ENCODE measurements at places on chromosomes 12 and 14.

DNA sequence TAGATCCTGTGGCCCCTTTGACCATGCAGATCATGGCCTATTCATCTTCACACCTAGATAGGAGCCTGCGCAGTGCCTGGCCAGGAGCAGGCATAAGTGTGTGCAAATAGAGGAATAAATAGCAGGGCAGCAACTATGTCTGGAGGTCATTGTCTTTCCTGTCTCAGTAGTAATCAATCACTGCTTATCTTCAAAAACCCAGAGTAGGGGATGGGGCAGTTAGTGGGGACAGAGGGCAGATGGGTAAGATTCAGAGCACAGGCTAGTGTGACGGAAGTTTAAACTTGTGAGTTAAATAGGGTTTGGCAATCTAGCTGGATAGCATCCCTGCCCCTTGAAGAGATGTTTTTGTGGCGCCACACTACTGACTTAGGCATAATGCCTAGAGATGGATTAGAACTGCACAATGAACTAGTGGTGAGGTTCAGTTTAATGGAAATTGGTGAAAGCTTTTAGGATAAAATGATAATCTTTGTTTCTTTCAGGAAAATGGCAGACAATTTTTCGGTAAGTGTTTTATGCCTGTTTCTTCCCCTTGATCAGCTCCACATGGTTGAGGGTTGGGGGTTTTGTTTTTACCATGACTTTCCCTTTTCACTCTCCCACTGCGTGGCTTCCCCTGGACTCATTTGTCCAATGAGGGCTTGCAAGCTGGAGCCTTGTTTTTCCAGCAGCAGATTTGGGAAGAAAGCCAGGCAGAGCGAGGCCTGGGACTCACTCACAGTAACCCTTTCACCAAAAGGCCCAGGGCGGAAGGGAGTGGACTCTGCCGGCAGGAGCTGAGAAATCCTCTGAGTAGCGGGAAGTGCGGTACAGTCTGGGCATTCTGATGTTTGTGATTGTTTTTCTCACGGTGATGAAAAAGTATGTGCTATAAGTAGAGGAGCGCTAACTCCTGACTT lies 8.1 kb downstream of the LGALS3 start:
- DNase-seq, result no peak

GRCh38 chr12:22275843-22276242 lies 58.7 kb downstream of the ST8SIA1 start:
- no peak for DNase-seq

- DNase-seq, result peak; percentile 19
Observed at GRCh38 chr12:79841248-79841877, 93.5 kb downstream of the PPP1R12A start.

GRCh38 chr14:89420502-89420901 lies 3.5 kb upstream of the FOXN3 start:
- DNase-seq, result peak; percentile 60

GRCh38 chr12:74849801-74850200 lies 312.2 kb downstream of the ATXN7L3B start:
- DNase-seq, result peak; percentile 22

- no peak for DNase-seq
Observed at GRCh38 chr14:49637534-49638078, 2.6 kb upstream of the DNAAF2 start.

DNA sequence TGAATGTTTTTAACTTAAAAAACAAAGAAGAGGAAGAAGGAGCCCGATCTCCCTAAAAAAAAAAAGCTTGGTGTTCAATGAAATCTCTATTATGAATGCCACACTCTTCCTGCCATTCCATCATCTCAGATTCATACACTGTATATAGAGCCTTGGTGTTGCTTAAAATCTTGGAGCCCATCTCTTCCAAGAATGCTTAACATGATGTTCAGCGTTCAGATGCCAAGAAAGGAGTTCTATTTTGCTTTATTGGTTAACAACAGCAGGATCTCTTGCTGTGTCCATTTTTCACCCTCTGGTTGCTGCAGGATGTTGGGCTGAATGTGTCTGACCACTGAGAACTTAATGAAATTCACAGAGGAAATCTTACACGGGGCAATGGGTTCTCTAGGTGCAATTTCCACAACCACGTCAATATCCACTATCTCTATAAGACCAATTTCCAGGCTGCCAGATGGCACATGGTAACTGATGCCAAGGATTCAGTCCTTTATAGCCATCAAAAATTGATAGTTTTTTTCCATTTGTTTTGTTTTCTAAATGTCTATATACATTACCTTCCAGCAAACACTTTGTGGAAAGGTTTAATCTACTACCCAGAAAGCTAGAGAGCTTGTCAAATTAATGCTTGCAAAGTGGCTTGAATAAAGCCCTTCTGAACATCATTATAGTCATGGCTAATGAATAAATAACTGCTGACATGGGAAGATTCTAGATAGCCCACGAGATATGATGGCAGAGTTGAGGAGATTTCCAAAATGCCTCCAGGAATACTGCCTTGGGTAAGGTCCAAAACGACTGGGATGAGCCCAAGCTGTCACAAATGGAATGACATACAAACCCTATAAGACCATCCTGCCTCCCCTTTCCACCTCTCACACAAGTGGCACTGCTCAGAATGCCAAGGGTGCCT lies 26.5 kb downstream of the RERG start:
- DNase-seq, result no peak

DNA sequence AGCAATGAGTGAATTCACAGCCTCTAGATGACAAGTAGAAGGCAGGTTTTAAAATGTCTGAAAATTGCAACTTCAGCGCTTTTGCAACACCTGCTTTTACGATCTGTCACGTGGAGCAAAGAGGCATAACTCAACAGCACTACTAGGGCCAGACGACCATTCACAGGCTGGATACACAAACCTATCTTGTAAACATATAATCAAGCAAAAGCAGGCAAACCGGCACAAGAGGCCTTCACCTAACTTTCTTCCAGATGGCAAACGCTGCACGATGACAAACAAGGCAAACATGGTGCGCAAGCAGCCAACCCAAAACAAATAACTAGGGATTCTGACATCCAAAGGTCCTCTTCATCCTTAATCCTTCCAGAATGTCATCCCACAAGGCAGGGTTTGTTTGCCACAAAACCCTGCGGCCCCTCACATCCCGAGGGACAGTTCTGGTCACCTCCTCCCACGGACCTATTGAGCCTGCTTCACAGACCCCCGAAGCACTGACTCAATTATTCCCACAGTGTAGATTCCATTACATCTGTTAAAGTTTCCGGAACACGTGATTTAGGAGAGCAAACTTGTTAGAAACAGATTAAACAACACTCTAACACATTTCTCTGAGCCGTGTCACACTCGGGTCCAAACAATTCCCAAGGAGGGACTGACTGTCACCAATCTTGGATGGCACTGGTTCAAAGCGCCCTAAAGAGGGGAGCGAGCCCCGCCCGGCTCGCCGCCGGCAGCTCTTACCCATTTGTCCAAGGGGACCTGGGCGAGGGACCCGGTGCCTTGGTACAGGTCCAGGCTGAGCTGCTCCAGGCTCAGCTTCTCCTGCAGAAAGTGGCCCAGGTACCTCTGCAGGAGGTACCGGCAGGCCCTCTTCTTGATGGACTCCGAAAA lies 823 bp downstream of the ATG2B start:
- peak; percentile 86 for DNase-seq

GRCh38 chr12:45974883-45975282 lies 15.5 kb downstream of the SCAF11 start:
- DNase-seq, result no peak

DNA sequence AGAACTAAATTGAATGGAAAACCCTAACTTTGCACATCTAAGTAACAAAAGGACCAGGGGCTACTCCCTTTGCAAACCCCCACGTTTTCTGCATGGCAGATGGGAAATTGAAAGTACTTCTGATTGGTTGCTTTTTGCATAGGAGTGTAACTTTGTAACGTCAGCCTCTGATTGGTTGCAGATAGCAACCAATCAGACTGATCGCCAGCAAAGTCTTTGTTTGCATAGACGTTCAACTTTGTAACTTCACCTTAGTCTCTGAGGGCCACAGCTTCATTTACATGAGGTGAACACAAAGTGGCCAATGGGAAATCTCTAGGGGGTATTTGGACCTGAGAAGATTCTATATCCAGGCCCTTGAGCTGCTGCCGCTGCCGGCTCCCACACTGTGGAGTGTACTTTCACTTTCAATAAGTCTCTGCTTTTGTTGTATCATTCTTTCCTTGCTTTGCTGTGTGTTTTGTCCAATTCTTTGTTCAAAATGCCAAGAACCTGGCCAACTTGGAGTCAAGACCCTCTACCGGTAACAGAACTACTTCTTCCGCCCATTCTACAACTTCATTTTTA lies 102.5 kb upstream of the PRICKLE1 start:
- DNase-seq, result peak; percentile 91

DNA sequence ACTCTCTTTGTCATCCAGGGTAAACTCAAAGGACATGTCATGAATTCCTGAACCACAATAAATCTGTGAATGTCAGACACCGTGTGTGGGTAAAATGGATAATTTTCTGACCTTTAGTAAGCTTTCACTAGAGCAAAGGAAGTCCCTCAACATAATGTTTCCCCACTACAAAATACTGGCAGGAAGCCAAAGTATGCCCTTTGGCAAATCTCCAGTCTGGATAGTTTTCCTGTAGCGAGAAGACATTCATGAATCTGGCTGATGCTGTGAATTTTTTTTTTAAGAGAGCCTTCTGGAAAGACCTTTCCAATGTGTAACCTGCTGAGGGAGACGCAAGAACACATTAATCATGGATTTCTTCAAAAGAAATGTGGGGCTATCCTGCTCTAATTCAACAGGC lies 389.6 kb upstream of the DDHD1 start:
- DNase-seq, result peak; percentile 73

DNA sequence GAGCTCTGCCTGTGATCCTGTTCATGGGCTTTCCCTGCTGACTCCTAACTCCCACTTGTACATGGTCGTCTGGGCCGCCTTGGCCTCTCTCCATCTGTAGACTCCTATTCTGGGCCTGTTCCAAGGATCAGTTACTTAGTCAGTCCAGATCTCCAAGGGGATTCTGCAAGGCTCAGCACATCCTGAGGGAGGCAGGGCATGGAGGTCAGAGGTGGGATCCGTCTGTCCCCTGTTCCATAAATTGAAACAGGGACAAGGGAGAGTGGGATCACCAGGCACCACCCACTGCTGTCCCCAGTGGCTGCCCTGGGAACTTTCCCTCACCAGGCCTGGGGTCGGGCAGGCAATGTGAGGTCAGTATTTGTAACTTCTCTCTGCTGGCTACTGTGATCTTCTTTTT lies 43.5 kb downstream of the KCTD10 start:
- peak; percentile 39 for DNase-seq

- DNase-seq, result no peak
Observed at GRCh38 chr12:68497107-68497506, 113.6 kb upstream of the RAP1B start.

DNA sequence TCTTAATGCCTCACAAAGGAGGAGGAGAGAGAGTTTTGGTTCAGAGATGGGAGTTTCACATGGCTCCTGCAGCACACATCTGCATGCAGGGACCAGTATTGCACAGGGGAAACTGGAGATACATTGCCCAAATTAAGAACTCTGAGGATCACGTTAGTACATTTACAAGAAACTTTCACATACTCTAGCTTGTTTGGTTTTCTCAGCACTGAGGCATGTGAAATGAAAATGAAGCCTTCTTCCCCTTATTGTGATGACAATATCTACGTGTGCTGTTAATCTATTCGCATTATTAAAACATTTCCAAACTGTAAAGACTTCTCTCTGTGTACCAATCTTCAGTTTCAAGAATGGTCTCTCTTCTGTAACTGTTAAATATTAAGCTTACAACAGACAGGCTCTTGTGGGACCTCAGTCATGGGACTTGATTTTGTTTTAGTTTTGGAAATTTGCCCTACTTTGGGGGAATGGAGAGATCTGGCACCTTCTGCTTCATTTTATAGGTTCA lies 124.7 kb downstream of the DAAM1 start:
- DNase-seq, result no peak

DNA sequence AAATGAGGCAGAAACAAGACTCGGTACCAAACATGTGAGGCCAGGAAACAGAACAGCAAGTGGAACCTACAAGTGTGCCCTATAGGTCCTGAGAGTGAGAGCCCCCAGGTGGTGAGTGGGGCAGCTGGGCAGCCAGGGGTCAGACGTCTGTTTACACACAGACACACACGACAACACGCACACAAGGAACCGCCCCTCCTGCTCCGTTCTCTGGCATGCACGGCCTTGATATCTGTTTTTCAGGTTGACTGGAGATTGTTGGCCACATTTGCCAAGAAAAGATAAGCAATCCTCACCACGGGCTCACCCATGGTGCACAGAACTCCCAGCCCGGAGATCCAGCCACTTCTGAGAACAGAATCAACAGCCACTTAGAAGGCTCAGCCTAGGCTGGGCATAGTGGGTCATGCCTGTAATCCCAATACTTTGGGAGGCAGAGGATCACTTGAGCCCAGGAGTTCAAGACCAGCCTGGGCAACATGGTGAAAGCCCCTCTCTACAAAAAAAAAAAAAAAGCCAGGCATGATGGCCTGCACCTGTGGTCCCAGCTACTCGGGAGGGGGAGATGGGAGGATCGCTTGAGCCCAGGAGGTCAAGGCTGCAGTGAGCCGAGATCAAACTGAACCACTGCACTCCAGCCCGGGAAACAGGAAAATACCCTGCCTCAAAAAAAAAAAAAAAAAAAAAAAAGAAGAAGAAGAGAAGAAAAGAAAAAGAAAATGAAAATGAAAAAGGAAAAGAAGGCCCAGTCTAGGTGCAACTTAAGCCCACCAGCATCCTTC lies 19.4 kb upstream of the EIF5 start:
- DNase-seq, result no peak

GRCh38 chr14:96805956-96806355 lies 8.8 kb downstream of the VRK1 start:
- no peak for DNase-seq

DNA sequence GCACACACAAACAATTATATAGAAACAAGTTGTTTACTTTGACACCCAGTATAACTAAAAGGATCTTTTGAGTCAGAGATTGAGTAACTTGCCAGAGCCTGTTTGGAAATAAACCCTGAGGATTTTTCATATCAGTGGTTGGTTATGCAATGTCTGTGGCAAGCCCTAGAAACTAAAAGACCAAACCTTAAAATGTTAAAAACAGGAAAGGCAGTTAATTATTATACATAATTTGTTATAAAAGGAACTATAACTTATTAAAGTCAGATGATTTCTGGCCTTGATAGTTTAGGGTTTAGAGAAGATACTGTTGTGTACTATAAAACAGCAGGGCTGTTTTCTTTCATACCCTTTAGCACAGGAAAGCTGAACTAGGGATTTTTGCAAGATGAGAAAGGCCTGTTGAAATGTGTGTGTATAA lies 44.1 kb downstream of the PSEN1 start:
- DNase-seq, result no peak

- DNase-seq, result peak; percentile 42
Observed at GRCh38 chr12:38053113-38053512, 263.5 kb upstream of the ALG10B start.

- DNase-seq, result no peak
Observed at GRCh38 chr12:70255311-70255710, 12.1 kb downstream of the CNOT2 start.

GRCh38 chr12:131436922-131437705 lies 273.8 kb upstream of the SFSWAP start:
- DNase-seq, result peak; percentile 14

All from DMS53 (cell line).